ENCODE measurements at places on chromosomes 1 and 21. TPM values are rescaled to one million over a fixed set of nuclear protein-coding genes. Genes with fewer than 3 reads are reported as not detected.

AADACL4 gene
- not detected for total RNA-seq

IPO13 gene
- 13.9 TPM for total RNA-seq

ANGPTL7 gene
- total RNA-seq, result 0.41 TPM

FOXJ3 gene
- total RNA-seq, result 90.5 TPM

TMEM82 gene
- total RNA-seq, result not detected

TFF2 gene
- total RNA-seq, result not detected

Data from frontal cortex (tissue), 4 donors.